ENCODE measurements at places on chromosomes 1 and 21. TPM values are rescaled to one million over a fixed set of nuclear protein-coding genes. Genes with fewer than 3 reads are reported as not detected.

The LCE1B gene
- total RNA-seq = not detected

The TDRD5 gene
- not detected for total RNA-seq

The SYT2 gene
- 0.31 TPM for total RNA-seq

The APOBEC4 gene
- total RNA-seq = not detected

The OR2T2 gene
- total RNA-seq = not detected

The CFAP126 gene
- total RNA-seq = 0.32 TPM

The TPTE gene
- not detected for total RNA-seq

The HES2 gene
- total RNA-seq = 2.6 TPM
